ENCODE measurements at places on chromosomes 4 and X.

- DNase-seq: no peak
Measured at GRCh38 chr4:74501579-74501978, 56.6 kb downstream of the AREG start.

DNA sequence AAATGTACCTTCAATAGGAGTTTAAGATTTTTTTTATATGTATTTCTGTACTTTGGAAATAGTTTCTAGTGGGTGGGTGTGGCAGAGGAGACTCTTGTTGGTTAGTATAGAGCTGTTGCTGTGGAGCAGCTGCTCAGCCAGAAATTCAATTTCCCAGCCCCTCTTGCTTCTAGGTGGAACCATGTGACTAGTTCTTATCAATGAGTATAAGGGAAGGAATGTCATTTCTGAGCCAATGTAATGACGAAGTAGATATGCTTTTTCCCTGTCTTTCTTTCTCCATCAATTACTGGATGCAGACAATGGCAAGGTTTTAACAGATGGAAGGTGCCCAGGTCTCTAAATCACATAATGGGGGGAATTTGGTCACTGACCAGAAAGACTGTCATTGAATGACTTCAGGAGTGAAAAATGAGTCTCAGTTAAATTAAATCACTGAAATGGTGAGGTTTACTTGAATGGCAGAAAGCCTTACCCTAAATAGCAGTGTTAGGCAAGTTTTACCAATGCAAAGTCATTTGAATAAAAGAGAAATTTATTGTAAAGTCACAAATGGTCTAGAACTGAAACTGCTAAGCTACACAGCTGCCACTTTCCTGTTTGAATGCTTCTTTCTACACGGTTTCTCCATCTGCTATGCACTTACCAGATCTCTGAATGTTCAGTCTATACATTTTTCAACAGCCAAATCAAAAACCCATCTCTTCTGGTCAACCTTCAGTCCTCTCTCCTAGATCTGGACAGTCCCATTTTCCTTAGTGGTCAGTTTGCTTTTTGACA, 795.4 kb upstream of the MAGEB2 start:
- no peak for DNase-seq

DNA sequence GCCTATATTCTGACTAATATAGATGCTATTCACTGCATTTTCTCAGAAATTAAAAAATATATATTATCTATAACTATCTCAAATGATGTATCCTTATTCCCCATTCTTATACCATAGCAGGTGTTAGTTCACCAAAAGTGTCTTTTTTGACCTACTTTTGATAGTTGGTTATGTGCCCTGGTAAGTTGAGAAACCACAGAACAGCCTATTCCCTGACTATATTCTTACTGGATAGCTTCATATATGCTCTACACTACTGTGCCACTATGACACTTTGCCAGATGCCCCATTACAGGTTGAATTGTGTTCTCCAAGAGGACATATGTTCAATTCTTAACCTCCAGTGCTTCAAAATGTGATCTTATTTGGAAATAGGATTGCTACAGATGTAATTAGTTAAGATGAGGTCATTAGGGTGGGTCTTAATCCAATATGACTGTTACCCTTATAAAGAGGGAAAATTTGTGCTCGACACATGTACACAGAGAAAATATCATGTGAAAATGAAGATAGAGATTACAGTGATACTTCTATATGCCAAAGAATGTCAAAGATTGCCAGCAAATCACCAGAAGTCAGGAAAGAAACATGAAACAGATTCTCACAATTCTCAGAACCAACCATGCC, 76.1 kb downstream of the LRBA start:
- no peak for DNase-seq

GRCh38 chrX:133493366-133493765, 78.1 kb upstream of the GPC4 start:
- no peak for DNase-seq

- no peak for DNase-seq
Measured at GRCh38 chrX:63436865-63437264, 85.7 kb upstream of the SPIN4 start.

GRCh38 chr4:40744218-40744617, 5.5 kb upstream of the NSUN7 start:
- DNase-seq: no peak

DNA sequence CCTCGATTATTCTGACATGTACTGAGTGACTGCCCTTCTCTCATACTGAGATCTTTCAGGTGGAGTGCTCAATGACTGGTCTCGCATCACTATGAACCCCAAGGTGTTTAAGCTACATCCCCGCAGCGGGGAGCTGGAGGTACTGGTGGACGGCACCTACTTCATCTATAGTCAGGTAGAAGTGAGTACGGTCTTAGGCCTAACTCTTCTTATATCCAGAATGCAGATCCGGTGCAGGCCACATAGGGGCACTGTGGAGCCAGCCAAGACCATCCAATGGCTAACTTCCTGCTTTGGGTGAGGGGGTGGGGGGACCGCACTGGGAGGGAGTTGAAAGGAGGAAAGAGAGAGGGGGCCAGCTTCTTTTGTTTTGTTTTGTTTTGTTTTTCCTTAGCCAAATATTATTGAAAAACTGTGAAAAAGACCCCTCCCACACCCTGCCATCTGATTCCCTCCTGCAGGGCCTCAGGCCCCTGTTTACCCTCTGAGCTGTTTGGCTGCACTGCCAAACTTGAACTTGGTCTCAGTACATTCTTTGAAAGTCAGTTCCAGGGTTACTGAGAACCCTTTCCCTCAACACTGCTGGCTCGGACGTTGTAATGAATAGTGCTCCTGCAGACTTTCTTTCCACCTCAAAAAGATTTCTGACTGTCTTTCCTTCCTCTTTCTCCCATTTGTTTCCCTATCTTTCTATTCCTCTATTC, 16.2 kb downstream of the AWAT2 start:
- no peak for DNase-seq

DNA sequence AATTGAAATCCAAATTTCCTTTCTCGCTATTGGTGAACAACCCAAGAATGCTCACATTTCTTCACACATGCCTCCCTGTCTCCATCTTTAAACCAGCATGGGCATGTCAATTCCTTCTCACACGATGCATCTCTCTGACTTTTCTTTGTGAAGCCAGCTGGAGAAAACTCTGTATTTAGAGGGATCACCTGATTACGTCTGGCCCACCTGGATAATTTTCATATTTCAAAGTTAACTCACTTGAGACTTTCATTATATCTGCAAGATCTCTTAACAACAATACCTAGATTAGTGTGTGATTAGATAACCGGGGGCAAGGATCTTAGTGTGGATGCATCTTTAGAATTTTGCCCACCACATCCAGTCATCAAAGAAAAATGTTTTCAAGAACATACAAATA, 164.0 kb downstream of the TMEM47 start:
- no peak for DNase-seq

DNA sequence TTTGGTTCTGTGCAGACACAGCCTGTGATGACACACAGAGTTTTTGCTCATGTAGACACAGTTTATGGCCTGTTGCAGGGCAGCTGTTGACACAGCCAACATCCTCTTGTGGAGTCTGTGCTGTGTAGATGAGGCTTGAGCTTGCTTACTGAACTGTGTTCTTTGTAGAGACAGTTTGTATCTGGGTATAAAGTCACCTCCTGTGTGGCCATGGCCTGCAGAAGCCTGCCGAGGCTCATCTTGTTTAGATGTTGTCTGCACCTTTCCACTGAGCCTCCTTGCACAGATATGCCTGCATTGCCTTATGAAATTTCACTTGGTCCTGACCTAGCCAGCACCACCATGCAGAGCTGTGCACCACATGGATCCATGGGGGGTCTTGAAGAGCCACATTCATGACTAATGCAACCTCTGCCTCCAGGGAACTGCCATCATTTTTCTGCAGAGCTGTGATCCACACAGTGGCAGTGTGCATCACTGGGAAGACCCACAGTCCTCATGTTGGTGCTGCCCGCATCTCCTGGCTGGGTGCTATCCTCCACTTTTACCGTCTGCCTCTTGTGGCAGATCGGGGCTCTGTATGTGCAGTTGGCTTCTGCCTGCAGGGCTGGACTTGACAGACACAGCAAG, 198.0 kb upstream of the MAMLD1 start:
- DNase-seq: no peak

DNA sequence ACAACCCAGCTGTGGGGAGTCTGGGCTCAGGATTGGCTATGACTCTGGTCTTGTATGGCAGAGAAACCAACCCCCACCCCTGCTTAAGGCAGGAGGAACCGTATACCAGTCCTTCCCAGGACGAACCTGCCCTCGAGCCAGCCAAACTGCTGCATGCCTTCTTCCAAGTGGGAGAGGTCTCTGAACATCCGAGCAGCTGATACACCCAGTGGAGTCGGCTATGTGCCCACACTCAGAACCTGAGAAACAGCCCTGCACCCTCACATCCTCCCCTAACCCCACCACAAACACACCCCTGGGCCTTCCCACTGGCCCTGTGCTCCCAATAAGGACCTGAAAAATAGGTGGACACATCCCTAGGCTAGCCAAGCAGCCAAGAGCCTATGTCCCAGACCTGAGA, 21.8 kb downstream of the C4orf33 start:
- no peak for DNase-seq

DNA sequence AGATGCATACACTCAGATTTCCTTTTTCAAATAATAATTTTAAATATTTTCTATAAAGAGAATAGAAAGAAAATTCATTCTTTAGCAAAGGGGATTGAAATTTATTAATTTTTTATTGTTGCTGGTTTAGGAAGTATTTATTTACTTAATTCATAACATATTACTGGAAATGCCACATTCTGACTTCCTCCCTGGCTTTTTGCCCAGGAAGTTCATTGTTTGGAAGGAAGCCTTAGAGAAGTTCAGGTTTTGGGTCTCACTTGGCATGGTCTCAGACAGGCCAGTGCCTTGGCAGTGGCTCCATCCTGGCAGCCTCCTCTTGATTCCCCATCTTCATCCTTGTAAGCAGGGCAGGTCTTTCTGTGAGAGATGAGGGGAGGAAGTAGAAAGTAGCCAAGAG, 50.5 kb downstream of the IL15 start:
- DNase-seq: no peak

GRCh38 chr4:87803421-87803820, 4.1 kb downstream of the IBSP start:
- DNase-seq: no peak

- peak; percentile 12 for DNase-seq
Measured at GRCh38 chr4:128287141-128287870, at the start of gene PGRMC2. Gene PGRMC2 (minus strand): TSS chr4:128287813. CDS start chr4:128287790, 23 bp downstream.

DNA sequence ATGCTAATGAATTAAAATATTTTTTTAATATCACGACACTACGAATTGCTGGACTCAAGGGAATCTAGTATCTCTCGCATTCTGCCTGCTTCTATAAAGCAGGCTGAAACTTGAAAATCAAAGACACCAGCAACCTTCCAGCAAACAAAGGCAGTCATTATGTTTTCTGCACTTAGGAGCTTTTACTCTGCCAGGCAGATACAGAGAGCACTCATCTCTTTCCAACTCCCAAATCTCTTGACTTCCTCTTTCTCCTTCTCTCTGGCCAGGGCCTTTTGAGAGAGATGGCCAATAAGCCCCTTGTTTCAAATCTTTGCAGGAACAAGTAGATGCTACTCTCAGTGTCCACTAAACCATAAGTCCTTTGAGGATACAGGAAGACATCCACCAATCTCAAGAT, 95.2 kb upstream of the KLF3 start:
- DNase-seq: no peak

- no peak for DNase-seq
Measured at GRCh38 chrX:13277539-13277938, 42.3 kb downstream of the ATXN3L start.

DNA sequence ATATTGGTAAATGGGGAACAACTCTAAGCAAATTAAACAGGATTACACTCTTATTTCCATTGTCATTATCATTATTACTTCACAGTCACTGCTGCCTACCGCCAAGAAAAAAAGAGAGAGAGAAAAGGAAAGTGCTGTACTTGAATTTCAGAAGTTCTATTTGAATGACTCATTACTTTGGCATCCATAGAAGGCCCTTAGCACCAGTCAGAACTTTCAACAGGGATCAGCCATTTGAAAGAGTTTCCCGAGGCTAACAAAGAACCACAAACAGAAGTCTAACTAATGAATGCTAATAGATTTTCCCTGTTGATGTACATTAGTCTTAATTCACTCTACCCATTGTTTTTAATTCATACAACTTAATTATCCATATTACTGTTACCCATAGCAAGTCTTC, 116.3 kb downstream of the SHROOM4 start:
- no peak for DNase-seq

DNA sequence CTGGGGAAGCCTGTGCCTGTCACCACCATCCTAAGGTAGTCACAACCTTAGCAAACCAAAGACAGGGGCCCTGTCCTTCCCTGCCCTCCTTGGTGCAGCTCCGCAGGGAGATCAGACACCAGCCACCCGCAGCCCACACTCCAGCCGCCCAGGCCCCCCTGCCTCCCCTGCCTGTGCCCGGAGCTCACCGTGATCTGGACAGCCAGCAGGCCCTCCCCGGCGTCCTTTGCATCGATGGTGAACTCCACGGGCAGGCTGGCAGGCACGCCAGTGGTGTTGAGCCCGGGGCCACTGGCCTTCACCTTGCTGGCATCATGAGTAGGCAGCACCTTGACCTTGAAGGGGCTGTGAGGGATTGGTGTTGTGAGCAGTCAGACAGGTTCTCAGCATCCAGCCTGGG, 16.4 kb downstream of the FLNA start:
- DNase-seq: no peak

DNA sequence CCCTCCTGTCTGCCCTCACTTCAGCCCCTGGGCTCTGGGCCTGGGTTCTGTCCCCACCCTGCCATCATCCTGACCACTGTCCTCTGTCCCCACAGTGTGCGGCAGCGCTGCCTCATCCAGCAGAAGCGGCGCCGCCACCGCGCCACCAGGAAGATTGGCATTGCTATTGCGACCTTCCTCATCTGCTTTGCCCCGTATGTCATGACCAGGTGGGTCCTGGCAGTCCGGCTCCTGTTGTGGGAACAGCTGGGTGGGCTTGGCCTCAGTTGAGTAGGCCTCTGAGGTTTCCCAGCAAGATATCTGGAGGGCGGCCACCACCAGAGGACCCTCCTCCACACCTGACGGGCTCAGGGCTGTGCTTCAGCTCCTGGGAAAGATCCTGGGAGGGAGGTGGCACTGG, 2.2 kb downstream of the GPR78 start:
- no peak for DNase-seq

GRCh38 chr4:181528570-181529184, 714.5 kb upstream of the TENM3 start:
- no peak for DNase-seq

Measured in activated gamma-delta T cell treated with Interleukin-2 at 50 U/mL for 16 hours (primary cell).